Stimulated activated CD4-positive, alpha-beta T cell treated with anti-CD3 and anti-CD28 coated beads, Interleukin-1b, Interleukin-23, amount 100 ng/mL, for 1 hour (primary cell): ENCODE measurements at places on chromosomes 5 and 9.

- DNase-seq: no peak
Observed at GRCh38 chr9:136482046-136482792, 621 bp downstream of the SEC16A start.

DNA sequence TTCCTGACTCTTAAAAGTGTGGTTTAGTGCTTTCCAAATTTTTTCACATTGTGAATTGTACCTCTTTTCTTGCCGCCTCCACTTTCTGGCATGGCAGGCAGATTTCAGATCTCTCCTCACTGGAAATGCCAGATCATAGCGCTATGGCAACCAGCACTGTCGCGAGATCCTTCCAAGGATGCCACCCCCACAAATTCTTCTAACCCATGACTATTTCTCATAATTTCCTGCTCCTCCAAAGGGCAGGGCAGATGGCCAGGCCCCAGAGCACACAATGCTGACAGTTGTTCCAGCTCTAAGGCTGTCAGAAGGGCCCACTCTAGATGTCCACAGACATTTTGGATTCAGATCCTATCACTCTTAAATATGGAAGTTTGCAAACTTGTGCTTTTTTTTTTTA, 446.2 kb upstream of the RIOK2 start:
- no peak for DNase-seq

- no peak for DNase-seq
Observed at GRCh38 chr5:139668064-139668880, 20.1 kb downstream of the CXXC5 start.

DNA sequence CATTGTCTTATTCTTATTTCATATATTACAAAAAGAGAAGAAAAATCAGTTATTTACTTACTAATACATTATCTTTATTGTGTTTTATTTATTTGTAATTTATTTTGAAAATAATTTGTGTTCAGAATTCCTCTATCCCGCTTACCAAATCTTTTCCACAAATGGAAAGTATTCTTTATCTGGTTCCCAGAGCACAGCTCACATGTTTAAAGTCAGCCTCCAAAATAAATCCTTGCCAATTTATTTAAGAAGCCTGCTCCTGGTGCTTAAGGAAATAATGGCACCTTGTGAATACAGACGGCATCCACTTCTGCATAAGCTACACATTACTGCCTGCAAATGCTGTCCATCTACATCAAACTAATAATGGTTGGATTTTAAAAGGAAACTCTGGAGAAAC, 435.4 kb downstream of the MTRR start:
- no peak for DNase-seq

DNA sequence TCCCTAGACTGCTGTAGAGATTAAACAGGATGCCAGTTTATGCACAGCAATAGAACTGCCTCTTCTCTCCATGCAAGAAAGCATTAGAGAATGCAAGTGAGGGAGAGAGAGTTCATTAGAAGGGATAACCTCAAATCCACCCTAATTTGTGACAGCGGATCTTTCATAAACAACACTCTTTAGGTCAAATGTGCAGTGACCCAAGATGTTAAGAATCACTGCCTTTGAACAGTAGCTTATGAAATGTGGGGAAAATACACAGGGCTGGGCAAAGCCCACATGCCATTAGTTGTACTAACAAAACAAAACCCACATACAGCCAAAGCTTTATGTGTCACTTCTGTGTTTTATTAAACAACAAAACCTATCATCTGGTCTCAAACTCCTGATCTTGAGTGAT, 36.2 kb upstream of the POU4F3 start:
- no peak for DNase-seq

DNA sequence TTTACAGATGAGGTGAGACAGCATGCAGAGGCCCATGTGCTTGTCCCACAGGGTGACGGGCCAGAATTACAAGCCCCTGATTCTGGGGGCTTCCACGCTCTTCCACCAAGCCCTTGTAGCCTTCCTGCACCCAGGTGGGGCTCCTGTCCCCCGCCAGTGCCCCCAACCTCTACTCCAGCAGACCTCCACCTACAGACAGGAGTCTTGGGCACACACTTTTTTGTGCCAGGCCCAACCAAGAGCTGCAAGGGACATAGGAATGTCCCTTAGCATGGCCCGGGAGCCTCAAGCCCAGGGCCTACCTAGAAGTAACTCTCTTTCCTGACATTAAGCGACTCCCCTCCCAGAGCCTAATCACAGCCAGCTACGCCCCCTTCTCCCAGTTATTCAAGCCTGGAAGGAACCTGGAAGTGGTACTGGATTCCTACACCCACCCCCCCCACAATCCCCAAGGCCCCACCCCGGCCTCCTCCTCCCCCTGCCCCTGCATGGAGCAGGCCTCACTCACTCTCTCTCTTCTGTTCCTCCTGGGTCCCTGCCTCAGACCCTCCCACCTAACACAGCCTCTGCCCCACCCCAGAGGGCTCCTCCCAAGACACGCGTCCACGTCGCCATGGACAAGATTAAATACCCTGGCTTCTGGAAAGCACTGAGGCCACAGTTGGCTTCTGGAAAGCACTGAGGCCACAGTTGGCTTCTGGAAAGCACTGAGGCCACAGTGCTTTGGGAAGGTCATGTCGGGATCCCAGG, 30.5 kb downstream of the ADAMTS2 start:
- no peak for DNase-seq
